ENCODE measurements at places on chromosomes 12 and 14.

- DNase-seq, result no peak
These were observed 111.9 kb downstream of the CCDC60 start for GRCh38 chr12:119446459-119446858.

DNA sequence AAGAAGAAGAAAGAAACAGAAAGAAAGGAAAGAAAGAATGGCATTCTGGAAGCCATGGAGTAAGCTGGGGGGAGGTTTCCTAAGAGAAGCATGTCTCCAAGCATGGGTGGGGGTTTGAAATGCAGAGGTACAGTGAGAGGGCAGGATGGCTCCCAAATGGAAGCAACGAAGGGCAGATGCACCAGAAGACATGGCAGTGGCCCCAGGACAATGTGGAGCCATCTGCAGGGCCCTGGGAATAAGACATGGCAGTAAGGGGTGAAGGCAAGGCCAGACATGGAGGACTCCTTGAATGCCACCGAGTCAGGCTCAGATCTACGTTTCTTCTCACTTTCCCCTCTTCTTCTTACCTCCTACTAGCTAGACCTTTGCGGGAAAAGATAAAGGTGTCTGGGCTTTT is 4.7 kb upstream of the COL2A1 start:
- DNase-seq, result no peak

- no peak for DNase-seq
These were observed 123.2 kb upstream of the MAP1LC3B2 start for GRCh38 chr12:116435984-116436383.

DNA sequence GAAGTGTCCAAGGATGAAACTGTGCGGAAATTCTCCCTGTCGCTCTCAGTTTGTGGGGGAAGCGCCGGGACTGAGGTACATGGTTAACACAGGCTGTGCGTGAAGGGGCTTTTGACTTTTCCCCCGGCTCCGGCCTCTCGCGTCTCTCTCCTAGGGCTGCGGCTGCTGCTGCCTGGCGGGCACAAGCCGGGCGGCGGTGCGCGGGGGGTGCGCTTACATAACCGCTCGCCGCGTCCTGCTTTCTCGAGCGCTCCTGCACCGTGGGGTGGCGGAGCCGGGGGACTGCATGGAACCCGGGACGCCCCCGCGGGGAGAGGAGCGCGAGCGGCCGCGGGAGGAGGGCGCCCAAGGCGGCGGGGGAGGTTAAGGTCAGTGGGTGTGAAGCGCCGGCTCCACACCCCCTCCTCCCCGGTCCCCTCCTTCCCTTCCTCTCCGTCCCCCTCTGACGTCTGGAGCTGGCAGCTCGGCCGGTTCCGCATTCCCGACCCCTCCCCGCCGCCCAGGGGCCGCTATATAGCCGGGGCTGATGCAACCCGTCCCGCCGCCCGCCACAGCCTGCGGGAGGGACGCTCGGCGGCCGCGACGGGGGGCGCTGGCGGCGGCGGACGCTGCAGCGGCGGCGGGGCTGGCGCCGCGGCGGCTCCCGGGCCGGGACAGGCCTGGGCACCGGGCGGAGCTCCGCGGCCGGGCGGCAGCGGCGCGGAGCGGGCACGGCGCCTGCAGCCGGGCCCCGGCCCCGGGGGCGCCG is at the start of gene JDP2:
Gene JDP2 (plus strand): TSS at position 541 of the 748 bp plus-strand sequence. CDS start 9,899 bp downstream, outside the sequence.
- peak; percentile 35 for DNase-seq

- DNase-seq, result no peak
These were observed 18.4 kb upstream of the ASCL1 start for GRCh38 chr12:102939059-102939458.
